ENCODE measurements at places on chromosomes 7 and 10.

DNA sequence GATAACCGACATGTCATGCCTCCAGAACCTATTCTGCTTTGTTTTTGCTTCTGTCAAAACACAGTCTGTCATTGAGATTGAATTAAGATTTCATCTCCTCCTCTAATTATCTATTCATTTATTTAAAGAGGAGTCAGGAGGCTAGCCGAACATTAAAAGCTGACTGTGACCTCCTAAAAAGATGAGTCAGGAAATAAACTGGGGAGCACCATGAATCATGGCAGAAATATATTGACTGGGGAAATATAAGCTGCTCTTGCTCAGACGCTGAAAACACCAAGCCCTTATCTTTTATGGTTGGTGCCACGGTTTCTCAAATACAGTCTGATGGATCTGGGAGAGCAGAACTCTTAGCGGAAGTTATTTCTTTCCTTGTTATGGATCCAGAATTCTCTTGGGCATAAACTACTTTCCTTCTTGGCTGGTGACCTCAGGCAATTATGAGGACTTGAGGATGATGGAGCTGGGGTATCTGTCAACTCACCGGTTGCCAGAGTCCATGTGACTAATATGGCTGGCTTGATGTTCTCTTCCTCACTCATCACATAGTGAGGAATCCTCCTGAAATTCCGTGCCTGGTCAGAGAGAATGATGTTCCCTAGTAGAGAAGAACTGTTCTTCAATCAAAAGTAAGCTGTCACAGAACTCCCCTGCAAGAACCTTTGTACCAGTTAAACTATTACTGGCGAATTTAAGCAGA, 307.6 kb upstream of the PHYHIPL start:
- peak; percentile 42 for DNase-seq

GRCh38 chr7:26346611-26347203, 55.0 kb downstream of the SNX10 start:
- DNase-seq = peak; percentile 72

GRCh38 chr7:120856621-120857352, 1.2 kb downstream of the TSPAN12 start:
- DNase-seq = peak; percentile 8

GRCh38 chr10:104123397-104123796, 1.4 kb downstream of the SFR1 start:
- DNase-seq = no peak

DNA sequence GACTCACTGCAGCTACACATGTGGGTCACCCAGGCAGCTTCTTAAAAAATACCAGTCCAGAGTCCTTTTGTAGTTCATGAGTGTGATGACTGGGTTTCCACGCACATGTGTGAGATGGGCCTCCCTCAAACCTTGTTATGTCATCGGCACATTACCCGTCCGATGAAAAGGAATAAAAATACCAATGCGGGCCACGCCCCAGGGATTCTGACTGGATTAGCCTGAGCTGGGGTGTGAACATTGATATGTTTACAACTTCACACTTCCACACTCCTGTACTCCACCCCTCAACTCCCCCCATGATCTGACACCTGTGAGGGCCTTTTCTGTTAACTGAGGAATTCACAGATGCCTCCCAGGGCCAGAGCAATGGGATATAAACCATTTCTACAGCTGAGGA, 6.2 kb downstream of the SLC29A3 start:
- no peak for DNase-seq

DNA sequence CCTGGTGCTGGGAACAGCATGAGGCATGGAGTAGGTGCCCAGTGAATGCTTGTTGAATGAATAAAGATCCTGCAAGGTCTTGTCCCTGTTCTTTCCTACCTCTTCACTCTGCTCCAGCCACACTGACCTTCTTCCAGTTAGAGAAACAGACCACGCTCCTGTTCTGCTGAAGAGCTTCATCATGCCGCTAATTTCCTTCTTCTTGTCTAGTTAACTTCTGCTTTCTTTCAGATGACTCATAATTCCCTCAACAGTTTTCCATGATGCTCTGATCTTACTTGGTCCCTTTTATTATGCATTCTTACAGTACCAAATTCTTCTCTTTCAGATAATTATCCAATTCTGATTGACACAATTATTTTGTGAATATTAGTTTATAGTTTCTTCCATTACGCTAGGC, 59.5 kb upstream of the C1QL3 start:
- no peak for DNase-seq

GRCh38 chr7:112372101-112372500, 78.2 kb upstream of the IFRD1 start:
- DNase-seq = no peak

- DNase-seq = no peak
These were observed 126.0 kb downstream of the PARD3 start for GRCh38 chr10:34689053-34689452.

DNA sequence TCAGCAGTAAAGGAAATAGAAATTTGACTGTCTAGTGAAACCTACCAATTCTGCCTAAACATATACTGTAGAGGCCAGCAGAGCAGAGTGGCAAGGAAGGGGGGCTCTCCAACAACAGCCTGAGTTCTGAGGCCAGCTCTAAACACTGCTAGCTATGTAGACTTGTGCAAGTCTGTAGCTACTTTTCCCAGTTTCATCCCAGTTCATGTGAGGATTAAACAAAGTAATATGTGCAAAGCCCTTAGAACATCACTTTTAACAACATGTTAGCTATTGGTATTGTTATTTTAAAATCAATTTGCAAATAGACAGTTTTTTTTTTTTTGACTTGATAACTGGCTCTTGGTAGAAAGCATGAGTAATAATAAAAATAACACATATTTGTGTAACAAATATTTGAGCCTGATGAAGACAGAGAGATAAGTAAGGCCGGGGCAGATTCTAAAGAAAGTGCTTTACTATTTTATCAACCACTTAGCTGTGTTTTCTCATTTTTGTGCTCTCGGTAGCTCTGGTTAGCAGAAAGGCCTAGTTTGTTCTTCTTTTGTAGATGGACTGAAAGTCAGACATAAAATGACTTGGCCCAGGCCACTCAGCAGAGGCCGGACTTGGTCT, 9.3 kb downstream of the CHST12 start:
- DNase-seq = no peak

DNA sequence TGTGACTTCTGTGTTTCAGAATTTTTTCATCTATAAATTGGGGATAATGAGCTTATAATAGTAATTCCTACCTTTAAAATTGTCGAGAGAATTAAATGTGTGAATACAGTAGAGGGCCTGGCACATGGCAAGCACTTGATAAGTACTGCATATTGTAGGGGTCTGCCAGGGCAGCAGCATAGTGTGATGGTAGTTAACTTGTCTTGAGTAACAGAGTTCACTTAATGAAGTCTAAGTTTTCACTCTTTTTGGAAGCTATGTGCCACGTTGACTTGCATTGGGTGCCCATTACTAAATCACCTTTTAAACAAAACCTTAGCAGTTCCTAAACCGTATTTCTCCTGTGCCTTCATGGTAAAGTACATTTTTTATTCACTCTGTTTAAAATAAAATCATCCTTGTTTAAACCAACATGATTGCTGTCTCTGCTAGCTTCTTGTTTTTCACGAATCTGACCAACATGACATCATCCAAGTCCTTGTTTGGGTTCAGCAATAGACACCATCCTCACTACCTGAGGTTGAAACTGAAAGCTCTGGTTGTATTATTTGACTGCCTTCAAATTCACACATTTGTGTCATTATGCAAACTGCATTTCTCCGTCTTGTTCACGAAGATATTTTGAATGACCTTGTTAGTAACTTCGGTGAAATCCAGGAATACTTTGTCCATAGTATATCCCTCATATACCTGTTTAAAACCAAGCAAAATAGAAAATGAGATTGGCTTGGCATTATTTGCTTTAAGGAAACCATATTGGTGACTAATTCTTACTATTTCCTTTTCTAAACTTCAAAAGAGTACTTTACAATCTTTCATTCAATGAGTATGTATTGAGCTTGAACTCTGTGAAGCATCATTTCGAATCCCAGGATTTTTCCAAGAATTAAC, 340.2 kb downstream of the SUGCT start:
- DNase-seq = no peak

- no peak for DNase-seq
These were observed 30.5 kb downstream of the KAT6B start for GRCh38 chr10:74856940-74857339.

- DNase-seq = no peak
These were observed 303.5 kb upstream of the KLF6 start for GRCh38 chr10:4088354-4089066.
